Activated CD4-positive, alpha-beta T cell treated with anti-CD3 and anti-CD28 coated beads, Interleukin-2, amount 10 ng/mL, durations not matched to agents 7 days and 5 days (primary cell): ENCODE measurements at places on chromosomes 5 and 9. TPM values are rescaled to one million over a fixed set of nuclear protein-coding genes. Genes with fewer than 3 reads are reported as not detected.

BRD9 gene
- 59.1 TPM for total RNA-seq

PLCXD3 gene
- not detected for total RNA-seq

QRFP gene
- total RNA-seq = not detected

GRCh38 chr5:28743025-28743715, 1704.8 kb upstream of the CDH9 start:
- no peak for DNase-seq

DNA sequence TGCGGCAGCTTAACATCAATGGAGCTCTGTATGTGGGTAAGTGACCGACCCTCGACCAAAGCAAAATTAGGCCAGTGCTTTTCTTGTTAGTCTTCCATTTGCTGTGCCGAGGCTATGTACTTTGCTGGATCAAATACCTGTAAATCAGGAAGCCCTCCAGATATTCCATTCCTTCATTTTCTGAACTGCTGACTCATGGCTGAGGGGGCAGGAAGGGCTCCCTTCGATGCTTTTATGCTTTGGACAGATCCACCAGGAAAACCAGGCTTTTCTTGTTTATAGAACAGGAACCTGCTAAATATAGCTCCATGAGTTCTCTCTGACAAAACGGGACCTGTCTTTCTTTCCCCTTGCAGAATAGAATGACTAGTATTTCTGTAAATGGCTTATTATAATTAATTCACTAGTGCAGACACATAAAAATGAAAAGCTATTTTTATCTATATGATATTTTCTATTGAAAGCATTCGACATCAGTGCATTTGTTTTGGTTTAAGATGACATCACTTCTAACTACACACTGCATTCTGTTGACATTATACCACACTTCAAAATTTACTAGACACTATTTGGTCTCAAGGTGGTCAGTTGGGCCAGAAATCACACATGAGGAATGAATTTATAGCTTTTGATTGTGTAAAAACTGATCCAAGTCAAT, 93.3 kb downstream of the LIFR start:
- DNase-seq = no peak
